ENCODE measurements at places on chromosomes 13 and 19.

DNA sequence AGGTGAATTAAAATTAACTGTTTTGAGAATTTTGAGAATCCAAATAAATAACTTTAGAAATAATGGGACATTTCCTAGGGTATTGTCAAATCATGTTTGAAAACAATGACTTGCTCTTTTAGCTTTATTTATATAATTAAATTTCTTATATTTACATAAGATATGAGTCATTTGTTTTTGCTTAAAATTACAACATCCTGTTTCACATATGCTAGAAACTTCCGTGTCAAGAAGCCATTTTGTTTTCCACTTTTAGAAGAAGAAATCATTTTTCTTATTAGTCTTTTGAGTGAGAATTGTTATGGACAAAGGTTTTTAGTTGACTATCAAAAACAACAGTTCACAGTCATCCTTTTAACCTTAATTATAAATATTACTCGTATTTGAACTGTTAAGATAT is 48.2 kb downstream of the DPY19L3 start:
- DNase-seq, result no peak

DNA sequence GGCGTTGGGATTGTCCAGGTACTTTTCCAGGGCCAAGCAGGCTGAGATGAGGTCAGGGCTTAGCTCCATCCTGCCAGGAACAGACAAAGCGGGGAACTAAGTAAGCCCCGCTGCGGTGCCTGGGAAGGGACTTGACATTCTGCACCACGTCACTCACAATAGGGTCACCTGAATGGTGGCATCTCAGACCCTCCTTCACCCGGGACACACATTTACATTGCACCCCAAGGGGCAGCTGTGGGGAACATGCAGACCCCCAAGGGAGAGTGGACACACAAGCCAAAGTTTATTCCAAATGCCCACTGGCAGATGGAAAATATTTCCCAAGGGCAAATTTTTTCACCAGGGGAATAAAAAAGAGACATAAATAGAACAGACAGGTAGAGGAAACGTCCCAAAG is 20.3 kb upstream of the SPC24 start:
- no peak for DNase-seq

DNA sequence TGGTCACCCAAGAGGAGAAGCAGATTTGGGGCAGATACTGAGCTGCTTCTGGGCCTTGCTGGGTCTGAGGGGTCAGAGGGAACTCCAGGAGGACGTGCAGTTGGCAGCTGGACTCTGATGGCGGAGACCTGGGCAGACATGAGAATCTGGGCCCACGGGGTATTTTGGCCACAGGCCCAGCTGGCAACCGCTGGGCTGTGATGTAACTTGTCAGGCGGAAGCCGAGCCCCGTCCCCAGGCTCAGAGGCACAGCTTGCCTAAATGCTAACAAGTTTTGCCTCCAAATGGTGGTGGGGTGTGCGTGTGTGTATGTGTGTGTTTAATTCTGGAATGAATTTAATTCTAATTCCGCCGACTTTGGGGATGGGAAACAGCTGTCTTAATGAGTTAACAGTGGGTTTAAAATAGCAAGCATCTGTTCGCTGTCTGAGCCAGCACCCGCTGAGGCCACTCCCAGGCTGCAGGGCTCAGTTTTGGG is 11.6 kb downstream of the ZNRF4 start:
- no peak for DNase-seq

GRCh38 chr13:51938454-51938853 is 72.8 kb downstream of the ATP7B start:
- no peak for DNase-seq

- DNase-seq, result no peak
These were observed 391.8 kb downstream of the KLF5 start for GRCh38 chr13:73450583-73450982.

GRCh38 chr19:18194554-18195238 is 1.7 kb downstream of the MPV17L2 start:
- DNase-seq, result no peak

DNA sequence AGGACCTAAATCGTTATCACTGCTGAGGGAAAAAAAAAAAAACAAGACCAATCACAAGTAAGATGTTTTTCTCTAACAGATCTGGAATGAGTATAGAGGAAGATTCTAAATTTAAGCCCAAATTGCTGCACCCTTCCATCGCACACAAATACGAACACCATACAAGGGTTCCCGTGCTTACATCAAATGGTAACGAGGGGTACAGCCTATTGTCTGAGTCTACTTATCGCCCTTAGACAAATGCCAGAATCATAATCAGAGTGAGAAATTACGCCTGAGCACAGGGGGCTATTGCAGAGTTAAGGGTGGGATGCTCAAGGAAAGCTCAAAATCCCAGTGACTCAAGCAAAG is 603 bp downstream of the ZC3H13 start:
- no peak for DNase-seq

GRCh38 chr19:4277191-4277696 is 1.8 kb upstream of the SHD start:
- DNase-seq, result no peak

DNA sequence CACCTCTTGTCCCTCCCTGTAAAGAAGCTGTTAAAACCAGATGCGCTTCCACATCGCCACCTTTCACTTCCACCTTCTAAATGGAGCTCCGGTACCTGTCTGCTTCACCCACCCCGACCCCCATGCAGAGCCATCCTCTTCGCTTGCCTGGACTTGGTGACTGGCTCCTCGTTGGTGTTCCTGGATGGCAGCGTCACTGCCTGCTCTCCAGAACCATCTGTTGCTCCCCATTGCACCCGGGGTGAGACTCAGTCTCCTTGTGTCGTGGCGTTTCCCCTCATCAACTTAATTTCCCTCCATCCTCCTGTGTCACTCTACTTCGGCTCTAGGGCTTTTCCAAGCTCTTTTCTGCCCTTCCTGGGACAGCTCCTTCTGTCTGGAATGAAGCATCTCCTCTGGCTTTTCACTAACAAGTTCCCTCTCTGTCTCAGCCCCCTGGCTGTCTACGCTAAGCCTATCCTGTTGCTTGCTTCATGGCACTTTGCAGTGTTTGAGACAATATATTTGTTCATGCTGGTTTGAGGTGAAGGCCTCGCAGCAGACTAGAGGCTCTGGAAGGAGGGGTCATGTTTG is 10.3 kb downstream of the CEBPG start:
- no peak for DNase-seq

- no peak for DNase-seq
These were observed 13.1 kb downstream of the SULT2B1 start for GRCh38 chr19:48565090-48565489.

DNA sequence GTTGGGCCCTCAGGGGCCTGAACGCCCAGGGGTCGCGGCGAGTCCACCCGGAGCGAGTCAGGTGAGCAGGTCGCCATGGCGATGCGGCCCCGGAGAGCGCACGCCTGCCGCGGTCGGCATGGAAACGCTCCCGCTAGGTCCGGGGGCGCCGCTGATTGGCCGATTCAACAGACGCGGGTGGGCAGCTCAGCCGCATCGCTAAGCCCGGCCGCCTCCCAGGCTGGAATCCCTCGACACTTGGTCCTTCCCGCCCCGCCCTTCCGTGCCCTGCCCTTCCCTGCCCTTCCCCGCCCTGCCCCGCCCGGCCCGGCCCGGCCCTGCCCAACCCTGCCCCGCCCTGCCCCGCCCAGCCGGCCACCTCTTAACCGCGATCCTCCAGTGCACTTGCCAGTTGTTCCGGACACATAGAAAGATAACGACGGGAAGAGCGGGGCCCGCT is at the start of gene CCNA1:
Gene CCNA1, plus strand, starts transcription at position 390 of the 439 bp plus-strand sequence. CDS start 562 bp downstream, outside the sequence.
- DNase-seq, result no peak

DNA sequence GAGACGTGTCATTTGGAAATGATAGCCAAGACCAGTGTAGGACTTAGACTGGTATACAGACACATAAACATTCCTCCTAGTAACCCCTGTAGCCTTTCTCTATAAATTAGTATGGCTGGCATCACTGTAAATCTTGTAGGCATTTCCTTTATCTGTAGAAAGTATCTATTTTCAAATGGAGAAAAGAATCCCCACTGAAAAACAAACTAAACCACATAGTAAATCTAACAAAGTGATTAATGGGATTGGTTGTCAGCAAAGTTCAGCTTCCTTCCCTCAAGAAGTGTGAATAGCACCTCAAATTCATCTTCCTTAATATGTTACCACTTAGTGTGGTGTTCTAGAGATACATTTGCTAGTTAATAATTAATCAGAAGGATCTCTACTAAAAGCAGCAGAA is 119.4 kb upstream of the NBEA start:
- no peak for DNase-seq

DNA sequence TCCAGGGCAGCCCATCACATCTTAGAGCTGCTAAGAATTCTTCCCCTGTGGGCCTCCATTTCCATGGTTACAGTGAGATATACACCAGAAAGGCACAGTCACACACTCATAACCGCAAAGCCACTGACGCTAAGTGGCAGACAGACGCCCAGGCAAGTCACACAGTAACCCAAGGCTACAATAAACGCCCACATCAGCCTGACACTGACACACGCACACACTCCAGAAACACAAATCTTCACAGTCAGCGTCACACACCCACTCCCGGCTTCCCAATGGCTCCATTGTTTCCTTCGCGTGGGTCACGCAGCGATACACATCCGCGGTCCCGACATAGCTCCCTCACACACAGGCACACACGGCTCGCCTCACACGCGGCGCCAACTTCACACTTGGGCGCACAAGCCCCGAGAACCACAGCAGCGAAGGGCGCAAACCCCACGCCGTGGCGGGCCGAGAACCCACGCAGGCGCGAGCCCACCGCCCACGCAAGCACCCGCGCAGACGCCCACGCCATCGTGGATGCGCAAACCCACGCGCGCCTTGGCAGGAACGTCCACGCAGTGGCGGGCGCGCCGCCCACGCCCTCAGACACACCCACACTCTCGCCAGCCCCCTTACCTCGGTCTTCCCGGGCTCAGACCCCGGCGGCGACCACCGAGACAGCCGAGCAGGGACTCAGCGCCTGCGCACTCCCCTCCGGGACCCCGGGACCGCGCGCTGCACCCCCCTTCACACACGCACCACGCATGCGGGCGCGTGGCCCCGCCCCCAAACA is at the start of gene ZNF667:
Gene ZNF667, minus strand, starts transcription at position 695 of the 778 bp plus-strand sequence. CDS start 14,975 bp downstream, outside the sequence.
- DNase-seq, result no peak

All from chondrocyte (in vitro differentiated cells).